ENCODE measurements at places on chromosomes 11 and 22. TPM values are rescaled to one million over a fixed set of nuclear protein-coding genes. Genes with fewer than 3 reads are reported as not detected.
A peak's percentile ranks its signal among the peaks of the same experiment; 100 is the strongest.

POTEH gene
- total RNA-seq = not detected

MMP3 gene
- total RNA-seq = not detected

DNA sequence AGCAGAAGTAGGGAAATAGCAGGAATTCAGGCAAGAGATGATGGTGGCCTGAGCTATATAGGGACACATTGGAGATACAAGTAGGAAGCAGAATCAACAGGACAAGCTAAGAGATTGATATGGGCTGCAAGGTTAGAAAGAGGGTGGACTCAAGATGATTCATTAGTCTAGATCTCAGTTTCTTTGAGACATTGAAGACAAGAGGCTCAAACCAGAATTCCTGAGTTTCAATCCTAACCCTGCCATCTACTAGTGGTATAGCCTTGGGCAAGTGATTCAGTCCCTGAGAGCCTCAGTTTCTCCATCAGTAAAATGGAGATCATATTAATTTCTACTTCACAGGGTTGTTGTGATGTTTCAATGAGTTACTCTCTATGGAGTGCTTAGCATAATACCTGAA lies 53.1 kb upstream of the NAV2 start:
- DNase-seq = no peak

PGR gene
- total RNA-seq = not detected

GRCh38 chr11:119030029-119030328 lies 698 bp downstream of the SLC37A4 start:
- DNase-seq = no peak

GRCh38 chr11:66420671-66421476 lies at the start of gene NPAS4:
NPAS4 (plus strand) TSS chr11:66421035; CDS start chr11:66421180, 145 bp downstream.
- no peak for DNase-seq

DNA sequence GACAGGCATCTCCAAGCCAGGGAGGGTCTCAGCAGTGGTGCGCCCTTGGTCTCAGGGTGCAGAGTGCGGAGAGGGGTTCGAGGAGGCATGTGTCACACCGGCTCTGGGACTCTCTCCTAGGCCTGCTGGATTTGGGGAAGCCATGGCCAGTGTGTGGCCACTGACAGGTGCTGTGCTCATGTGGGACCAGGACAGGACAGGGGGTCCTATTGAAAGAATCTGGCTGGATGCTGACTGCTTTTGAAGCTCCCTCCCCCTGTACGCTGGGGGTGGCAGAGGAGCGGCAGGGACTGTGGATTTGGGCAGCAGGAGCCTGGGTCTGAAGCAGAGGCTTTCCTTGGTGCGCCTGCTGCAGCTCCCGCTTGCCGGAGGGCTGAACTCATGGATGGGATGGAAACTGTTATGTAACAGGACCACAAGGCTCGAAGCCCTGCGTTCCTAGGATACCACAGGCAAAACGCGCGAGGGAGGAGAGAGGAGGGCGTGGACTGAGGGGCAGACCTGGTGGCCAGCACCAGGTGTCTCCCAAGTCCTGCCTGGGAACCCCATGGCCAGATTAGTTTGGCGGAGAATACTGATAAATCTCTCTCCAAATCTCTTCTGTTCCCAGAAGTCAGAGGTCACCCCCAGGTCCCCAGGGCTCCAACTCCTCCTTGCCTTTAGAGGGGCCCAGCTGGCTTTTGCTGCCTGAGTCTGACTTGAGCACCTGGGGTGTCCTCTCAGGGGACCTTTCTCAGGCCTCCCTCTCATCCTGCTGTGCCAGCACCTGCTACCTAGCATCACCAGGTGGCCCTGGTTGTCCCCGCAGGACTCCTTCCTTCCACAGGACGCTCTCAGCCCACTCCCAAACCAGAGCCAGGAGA lies 13.8 kb upstream of the TEF start:
- DNase-seq = no peak

DNA sequence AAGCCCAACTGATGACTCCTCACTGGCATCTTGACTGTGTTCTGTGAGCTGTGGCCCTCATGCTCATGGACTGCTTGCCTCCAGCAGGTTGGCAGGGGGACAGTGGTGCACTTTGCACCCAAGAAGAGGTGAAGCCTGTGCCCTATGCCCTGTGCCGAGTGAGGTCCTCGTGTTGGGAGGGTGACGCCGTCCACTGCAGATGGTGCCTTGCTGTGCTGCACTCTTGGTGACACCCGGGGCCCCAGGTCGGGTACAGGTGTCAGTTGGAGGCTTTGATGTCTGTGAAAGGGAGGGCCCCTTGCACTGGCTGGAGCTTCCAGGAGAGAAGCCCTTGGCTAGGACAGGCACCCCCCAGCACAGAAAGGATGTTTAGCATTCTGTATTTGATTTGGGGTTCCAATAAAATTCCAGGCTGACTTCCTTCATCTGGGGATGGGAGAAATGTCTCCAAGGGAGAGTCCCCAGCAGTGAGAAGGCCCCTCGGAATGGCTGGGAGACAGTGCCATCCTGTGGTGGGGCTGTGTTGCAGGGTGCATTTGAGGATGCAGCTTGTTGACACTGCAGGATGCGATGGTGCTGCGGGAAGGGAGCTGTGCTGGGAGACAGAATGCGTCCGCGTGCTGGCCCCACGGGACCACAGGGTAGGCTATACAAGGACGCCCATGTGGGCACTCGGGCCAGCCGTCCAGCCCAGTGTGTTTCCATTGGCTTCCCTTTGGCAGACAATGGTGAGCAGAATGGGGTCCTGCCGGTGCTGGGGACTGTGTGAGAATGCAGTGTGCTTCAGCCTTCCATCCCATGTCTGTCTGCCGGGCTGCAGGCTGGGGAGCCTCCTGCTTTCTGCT lies 2.5 kb upstream of the ZDHHC8 start:
- peak; percentile 74 for DNase-seq

MCHR1 gene
- not detected for total RNA-seq

PRR33 gene
- total RNA-seq = not detected

DNA sequence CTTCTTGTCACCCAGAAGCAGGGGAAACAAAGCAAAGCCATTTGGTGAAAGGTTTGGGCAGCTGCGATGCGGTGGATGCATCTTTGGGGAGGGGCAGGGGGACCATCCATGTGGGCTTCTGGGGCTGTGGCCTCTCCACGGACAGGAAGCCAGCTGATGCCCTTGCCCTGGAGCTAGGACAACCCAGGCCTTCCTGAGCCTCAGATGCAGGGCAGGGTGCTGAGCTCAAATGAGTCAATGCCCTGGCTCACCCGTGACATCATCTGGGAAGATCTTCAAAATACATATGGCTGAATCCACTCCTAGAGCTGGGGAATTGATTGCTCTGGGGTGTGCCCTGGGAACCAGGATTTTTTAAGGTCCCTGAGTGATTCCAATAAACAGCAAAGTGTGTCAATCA lies 1418.2 kb downstream of the TBC1D22A start:
- DNase-seq = no peak

AASDHPPT gene
- 56.0 TPM for total RNA-seq

DNA sequence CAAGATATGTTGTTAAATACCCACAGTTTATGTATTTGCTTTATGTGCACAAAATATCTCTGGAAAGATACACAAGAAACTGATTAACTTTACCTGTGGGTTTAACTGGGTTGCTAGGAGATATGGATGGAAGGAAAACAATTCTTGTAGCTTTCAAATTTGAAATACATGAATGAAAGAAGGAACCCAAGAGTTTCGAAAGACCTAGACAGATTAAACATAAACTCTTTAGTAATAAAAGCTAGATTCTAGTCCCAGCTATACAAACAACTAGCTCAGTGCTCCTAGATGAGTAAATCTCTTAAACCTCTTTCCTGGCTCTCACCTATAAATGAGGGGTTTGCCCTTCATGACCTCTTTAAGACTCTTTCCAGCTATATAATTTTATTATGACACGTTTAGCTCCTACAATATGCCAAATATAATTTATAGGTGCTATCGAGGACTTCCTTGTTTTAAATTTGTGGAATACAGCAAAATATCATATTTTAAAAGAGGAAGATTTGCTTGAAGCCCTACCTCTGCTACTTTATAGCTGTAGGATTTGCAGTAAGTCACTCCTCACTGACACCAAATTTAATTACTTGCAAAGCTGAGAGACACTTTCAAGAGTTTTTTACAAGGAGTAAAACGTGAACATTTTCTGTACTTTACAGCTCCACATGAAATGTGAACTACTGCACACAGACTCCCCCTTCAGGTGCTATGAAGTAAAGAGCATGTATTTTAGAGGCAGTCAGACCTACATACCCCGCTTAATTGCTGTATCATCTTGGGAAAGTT lies 50.7 kb downstream of the RRAS2 start:
- DNase-seq = peak; percentile 67

GRCh38 chr22:46649141-46650077 lies 29.2 kb downstream of the GRAMD4 start:
- no peak for DNase-seq

- no peak for DNase-seq
Observed at GRCh38 chr22:40415531-40416266, 45.3 kb downstream of the SGSM3 start.

GRCh38 chr11:73577496-73577917 lies 20.4 kb downstream of the FAM168A start:
- no peak for DNase-seq

- DNase-seq = peak; percentile 73
Observed at GRCh38 chr11:19374151-19374569, 133.4 kb upstream of the E2F8 start.

UFD1 gene
- 105 TPM for total RNA-seq

APOBEC3H gene
- total RNA-seq = not detected

GRCh38 chr22:47116426-47117341 lies 354.2 kb downstream of the TBC1D22A start:
- DNase-seq = no peak

DNA sequence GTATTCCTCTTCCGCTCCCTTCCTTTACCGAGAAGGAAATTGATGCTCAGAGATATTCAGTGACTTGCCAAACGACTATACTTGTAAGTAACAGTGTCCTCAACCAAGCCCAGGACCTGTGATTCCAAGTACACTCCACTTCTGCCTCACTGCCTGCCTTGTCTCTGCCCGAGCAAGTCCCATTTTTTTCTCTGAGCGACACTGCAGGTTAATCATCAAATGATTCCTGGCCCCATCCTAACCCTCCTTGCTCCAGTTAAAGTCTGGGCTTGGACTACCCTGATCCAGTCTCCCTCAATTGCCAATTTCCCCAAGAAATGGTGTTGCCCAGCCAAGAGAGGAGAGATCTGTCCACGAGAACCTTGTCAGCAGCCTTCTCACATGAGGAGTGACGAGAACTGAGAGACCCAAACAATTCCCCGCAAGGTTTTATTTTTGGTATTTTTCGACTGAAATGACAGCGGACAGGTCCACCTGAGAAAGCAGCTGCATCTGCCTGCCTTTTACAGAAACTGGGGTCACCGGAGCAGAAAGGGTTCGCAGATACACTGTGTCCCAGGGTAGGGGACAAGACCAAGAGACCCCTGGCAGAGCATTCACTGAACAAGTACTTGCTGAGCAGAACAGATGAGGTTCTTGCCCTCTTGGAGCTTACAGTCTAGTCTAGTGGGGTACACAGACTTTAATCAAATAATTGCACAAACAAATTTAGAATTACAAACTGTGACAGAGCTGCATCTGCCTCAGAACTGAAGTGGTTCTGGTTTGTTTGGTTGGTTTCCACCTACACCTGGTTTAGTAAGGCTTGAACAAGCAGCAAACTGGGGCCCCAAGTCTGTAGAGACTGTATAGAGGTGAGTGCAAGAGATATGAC lies 11.4 kb downstream of the POU2AF1 start:
- no peak for DNase-seq

- DNase-seq = no peak
Observed at GRCh38 chr11:4388221-4388620, 5.3 kb downstream of the TRIM21 start.

DNA sequence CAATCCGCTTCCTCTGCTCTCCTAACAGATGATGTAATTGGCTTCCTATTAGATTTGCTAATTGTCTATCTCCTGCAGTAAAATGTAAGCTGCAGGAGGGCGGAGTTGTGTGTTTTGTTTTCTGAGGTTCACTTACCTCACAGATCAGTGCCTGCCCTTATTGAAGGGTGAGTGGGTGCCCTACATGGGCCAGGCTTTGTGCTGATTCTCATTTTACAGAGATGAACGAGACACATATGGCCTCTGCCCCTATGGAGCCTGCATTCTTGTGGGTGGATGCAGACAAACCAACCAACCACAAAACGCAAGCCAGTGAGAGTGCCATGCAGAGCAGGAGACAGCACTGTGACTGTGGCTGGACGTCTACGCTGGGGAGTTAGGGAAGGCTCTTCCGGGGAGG lies 9.9 kb downstream of the TESMIN start:
- no peak for DNase-seq

SCN3B gene
- 4.9 TPM for total RNA-seq

- DNase-seq = no peak
Observed at GRCh38 chr11:17379383-17380180, 8.9 kb downstream of the KCNJ11 start.

DNA sequence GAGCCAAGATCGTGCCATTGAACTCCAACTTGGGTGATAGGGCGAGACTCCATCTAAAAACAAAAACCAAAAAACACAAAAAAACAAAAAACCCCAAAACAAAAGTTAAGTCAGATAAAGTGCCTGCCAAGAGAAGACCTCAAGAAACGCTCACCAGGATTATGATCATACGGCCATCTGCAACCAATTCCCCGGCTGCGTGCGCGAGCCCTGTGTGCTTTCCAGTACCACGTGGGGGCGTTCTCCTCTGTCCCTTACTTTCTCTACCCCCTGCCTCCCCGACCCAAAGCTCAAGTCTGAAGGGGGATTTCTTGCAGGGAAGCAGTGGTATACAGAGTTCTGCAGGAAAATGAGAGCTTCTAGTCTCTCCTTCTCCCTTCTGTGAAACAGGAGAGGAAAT lies 10.5 kb upstream of the RPS19BP1 start:
- DNase-seq = peak; percentile 60

CATSPERZ gene
- total RNA-seq = not detected

DNA sequence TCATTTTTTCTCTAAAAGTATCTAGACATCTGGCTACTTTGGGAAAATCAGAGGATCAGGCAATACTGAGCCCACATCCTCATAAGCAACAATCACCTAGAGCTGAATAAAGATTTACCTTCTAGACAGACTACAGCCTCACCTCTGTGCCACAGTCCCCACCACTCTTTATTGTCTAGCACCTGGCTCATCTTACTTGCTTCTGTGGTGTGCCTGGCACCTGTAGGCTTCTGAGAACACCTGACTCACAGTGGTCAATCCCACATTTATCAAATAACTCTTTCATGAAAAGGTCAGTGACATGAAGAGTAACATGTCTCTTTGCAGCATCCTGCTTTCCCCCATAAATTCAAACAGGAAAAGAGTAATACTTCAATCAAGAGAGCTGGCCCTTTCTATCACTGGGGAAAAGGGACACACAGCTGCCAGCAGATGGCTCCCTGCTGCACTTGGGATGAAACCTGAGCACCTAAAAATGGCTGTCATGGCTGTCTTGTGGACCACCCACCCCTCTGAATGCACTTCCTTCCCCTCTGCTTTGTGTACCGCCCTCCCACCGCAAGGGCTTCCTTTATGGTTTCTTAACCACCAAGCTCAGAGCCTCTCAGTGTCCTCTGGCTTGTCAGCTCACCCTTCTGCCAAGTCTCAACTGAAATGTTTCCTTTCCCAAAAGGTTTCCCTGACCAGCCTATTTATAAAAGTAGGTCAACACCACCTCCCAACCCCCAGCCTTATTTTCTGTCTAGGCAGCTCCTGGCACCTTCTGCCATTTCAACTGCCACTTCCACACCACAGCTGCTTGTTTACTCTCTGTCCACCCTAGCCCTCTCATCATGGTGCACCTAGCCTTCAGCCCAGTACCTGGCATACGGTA lies 9.3 kb downstream of the TFIP11 start:
- DNase-seq = peak; percentile 75

LYVE1 gene
- 64.6 TPM for total RNA-seq

All from dermis blood vessel endothelial cell (primary cell).